RWPE2 (cell line): ENCODE measurements at places on chromosomes 1 and 21.

GRCh38 chr1:165080253-165080896 is 276.1 kb downstream of the LMX1A start:
- no peak overlapping the region for H3K4me3 ChIP-seq
- H3K27ac ChIP-seq, result no peak overlapping the region
- no peaks in the 10 kb centered on the region for H3K36me3 ChIP-seq

DNA sequence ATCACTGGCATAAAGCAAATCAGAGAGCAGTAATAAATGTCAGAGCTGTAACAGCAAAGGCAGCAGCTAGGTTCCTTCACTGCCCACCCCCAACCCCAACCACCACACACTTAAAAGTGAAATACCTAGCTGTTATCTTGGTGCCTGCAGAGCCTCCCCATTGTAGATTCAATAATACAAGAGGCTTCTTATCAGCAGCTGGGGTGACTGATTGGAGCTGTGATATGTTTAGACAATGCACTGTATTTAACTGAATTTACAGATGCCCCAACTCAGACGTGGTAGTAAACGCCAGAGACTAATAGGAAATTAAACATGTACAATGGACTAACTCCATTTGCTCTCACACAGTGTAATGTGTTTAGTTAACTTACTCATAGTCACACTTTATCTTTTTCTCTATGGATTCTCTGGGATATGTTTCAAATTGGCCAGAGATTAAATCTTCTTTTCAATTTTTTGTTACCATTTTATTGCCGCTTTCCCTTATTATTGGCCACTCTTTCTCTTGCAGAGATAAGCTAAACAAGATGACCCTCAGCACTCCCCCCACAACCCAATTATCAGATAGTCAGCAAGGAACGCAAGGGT is 117.1 kb downstream of the ESRRG start:
- no peaks in the 10 kb centered on the region for H3K27me3 ChIP-seq
- H3K27ac ChIP-seq, result no peak overlapping the region
- no peak for DNase-seq
- no peaks in the 10 kb centered on the region for H3K36me3 ChIP-seq
- no peaks in the 10 kb centered on the region for H3K4me1 ChIP-seq

- H3K4me3 ChIP-seq, result no peak overlapping the region
- peaks cover 23% of the 10 kb centered on the region for H3K4me1 ChIP-seq
- no peaks in the 10 kb centered on the region for H3K36me3 ChIP-seq
- no peaks in the 10 kb centered on the region for H3K27me3 ChIP-seq
These were observed 157.7 kb downstream of the TOMM20 start for GRCh38 chr1:234970731-234971476.

- no peaks in the 10 kb centered on the region for H3K36me3 ChIP-seq
- no peaks in the 10 kb centered on the region for H3K4me1 ChIP-seq
- H3K27me3 ChIP-seq, result no peaks in the 10 kb centered on the region
- DNase-seq, result no peak
- H3K4me3 ChIP-seq, result no peak overlapping the region
These were observed 126.7 kb upstream of the POU3F1 start for GRCh38 chr1:38173157-38173831.

DNA sequence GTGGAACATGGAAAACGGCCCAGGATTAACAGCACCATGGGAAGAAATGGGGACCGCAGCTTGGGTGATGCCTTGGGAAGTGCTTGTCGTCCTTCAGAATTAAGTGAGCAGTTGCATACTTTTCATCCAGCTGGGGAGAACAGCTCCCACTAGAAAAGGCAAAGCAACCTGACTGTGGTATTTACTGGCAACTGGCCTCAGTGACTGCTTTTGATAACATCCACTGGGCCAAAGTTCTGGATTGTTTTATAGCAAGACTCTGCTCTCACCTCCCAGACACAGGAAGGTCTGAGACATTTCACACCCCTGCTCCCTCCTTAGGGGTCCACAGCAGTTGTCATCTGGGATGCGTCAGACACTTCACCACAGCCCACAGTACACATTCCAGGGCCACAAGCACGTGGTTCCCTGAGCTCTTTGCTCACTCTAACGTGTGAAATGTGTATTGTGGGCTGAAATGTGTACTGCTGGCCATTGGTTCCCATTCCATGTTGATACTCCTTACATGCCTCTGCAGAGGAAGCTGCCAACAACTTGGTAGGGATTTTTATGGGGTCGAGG is 6.6 kb downstream of the PAPPA2 start:
- H3K27me3 ChIP-seq, result no peaks in the 10 kb centered on the region
- no peaks in the 10 kb centered on the region for H3K4me1 ChIP-seq
- H3K36me3 ChIP-seq, result no peaks in the 10 kb centered on the region
- no peak overlapping the region for H3K27ac ChIP-seq

DNA sequence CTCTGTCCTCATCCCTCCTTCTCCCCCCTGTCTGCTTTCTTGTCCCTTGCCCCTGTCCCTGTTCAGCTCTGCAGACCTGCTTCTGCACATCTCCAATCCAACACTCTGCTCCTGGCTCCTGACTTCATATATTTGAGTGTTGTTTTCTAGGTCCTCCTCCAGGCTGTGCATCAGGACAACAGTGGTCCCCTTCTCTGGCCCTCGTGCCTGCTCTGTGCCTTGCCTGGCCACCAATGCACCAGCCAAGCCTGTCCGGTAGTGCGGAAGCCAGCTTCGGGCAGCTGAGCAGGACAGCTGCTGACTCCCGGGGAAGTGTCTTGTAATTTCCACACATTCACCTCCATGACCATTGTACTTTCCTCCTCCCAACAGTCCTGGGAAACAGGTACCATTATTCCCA is 203.4 kb upstream of the RAB4A start:
- no peak overlapping the region for H3K4me3 ChIP-seq
- H3K27ac ChIP-seq, result no peak overlapping the region
- H3K4me1 ChIP-seq, result no peaks in the 10 kb centered on the region
- no peak for DNase-seq

GRCh38 chr1:166874464-166874863 is 1.6 kb downstream of the TADA1 start:
- H3K36me3 ChIP-seq, result no peaks in the 10 kb centered on the region
- no peak overlapping the region for H3K27ac ChIP-seq
- H3K4me3 ChIP-seq, result no peak overlapping the region
- H3K27me3 ChIP-seq, result no peaks in the 10 kb centered on the region
- DNase-seq, result no peak

DNA sequence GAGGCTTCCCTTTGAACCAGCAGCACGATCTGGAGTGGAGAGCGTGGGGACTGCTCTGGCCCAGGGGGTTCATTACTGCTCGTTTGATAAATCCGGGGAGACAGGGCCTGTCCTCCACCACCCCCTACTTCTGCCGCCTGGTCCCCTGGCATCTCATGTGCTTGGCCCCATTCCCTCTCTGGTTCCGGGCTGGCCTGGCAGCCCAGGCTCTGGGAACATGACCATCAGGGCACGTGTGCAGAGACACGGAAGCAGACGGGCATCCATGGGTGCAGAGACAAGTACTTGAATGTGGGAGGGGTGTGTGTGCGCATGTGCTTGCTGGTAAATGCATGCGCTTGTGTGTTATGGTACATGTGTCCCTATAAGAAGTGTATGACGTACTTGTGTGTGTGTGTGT is 75.5 kb downstream of the KIRREL1 start:
- H3K4me1 ChIP-seq, result no peaks in the 10 kb centered on the region
- no peaks in the 10 kb centered on the region for H3K27me3 ChIP-seq
- no peak for DNase-seq
- peaks cover 11% of the 10 kb centered on the region for H3K36me3 ChIP-seq
- no peak overlapping the region for H3K4me3 ChIP-seq
- no peak overlapping the region for H3K27ac ChIP-seq

- peaks cover 7% of the 10 kb centered on the region for H3K4me1 ChIP-seq
- no peak for DNase-seq
- no peak overlapping the region for H3K27ac ChIP-seq
These were observed 69.4 kb downstream of the PLPP3 start for GRCh38 chr1:56509713-56510641.

DNA sequence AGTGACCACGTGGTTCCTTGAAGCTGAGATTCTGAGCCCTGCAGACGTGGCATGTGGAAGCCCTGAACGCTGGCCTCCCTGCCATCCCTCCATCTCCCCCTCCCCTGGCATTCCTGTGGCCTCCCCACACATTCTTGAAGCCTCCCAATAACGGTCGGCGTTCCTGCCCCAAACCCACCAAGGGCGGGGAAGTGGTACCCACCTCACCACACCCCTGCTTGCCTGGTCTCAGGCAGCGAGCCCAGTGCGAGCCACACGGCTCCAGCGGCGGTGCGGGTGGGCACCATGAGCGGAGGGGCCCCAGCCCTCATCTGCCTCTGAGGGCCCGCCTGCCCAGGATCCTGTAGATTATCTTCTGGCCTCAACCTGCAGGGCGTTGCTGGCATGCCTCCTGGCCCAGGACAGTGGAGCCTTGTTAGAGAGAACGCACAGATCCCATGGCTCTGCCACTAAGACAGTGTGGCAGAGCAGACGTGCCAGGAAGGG is 20.6 kb upstream of the PRELP start:
- H3K27ac ChIP-seq, result no peak overlapping the region
- DNase-seq, result no peak
- H3K4me1 ChIP-seq, result no peaks in the 10 kb centered on the region
- H3K36me3 ChIP-seq, result no peaks in the 10 kb centered on the region
- H3K4me3 ChIP-seq, result no peak overlapping the region
- no peaks in the 10 kb centered on the region for H3K27me3 ChIP-seq

GRCh38 chr1:28031173-28031572 is 57.2 kb downstream of the EYA3 start:
- H3K4me3 ChIP-seq, result no peak overlapping the region
- no peaks in the 10 kb centered on the region for H3K4me1 ChIP-seq
- DNase-seq, result no peak
- no peak overlapping the region for H3K27ac ChIP-seq
- H3K36me3 ChIP-seq, result peaks cover 23% of the 10 kb centered on the region
- no peaks in the 10 kb centered on the region for H3K27me3 ChIP-seq

DNA sequence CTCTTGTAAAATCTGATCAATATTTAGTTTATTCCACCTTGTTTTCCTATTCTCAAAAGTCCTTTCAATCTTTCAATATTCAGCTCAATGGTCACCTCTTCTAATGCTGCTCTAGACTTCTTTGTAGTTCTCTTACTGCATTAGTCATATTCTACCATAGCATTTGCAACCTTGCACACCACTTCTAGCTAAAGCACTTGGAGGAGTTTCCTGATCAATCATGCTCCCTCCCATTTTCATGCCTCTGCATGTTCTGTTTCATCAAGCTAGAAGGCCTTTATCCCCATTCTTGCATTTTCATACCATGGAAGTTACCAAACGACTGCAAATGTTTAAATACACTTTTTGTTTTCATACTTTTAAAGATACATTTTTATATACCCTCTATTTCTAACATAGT is 72.1 kb downstream of the SLC5A9 start:
- no peaks in the 10 kb centered on the region for H3K27me3 ChIP-seq
- DNase-seq, result no peak
- no peak overlapping the region for H3K27ac ChIP-seq
- H3K4me1 ChIP-seq, result no peaks in the 10 kb centered on the region
- no peak overlapping the region for H3K4me3 ChIP-seq

GRCh38 chr1:198856601-198857000 is 217.8 kb downstream of the PTPRC start:
- no peaks in the 10 kb centered on the region for H3K4me1 ChIP-seq
- no peak overlapping the region for H3K27ac ChIP-seq
- H3K36me3 ChIP-seq, result peaks cover 16% of the 10 kb centered on the region
- no peak overlapping the region for H3K4me3 ChIP-seq
- no peak for DNase-seq
- no peaks in the 10 kb centered on the region for H3K27me3 ChIP-seq

DNA sequence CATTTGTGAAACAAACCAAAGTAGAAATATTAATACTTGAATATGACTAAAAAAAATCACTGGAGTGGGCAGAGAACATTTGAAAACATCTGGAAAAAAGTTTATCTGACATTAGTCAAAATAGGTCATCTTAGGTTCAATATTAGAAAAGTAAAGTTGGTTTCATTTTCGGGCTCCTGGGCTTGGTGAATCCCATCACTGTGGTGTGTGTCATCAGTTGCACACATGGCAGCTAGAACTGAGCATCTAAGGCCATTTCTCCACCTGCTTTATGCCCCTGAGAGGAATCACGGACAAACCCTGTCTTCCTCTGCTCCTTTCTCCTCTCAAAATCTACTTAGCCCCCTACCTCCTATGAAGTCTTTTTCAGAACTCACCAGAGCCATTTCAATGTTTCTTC is 5.4 kb downstream of the HSD11B1 start:
- H3K4me3 ChIP-seq, result no peak overlapping the region
- H3K4me1 ChIP-seq, result no peaks in the 10 kb centered on the region
- DNase-seq, result no peak
- no peaks in the 10 kb centered on the region for H3K27me3 ChIP-seq
- H3K36me3 ChIP-seq, result no peaks in the 10 kb centered on the region
- no peak overlapping the region for H3K27ac ChIP-seq

DNA sequence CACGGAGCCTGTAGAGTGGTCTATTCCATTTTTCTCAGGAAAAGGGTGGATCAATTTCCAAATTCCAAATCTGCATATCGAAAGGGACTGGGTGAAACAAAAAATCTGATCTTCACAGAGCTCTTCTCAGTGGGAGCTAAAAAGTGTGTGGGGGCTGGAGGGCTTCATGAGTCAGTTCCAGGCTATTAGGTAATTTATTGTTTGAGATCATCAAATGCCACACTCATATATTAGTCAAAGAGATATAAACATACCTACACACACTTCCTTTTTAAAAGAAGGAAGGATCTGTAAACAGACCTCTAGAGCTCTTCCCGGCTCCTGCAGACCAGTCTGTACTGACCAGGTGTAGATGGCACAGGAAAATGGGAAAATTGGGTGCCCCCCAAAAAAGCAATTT is 175.4 kb downstream of the ZBTB18 start:
- no peak for DNase-seq
- no peak overlapping the region for H3K27ac ChIP-seq
- peaks cover 7% of the 10 kb centered on the region for H3K4me1 ChIP-seq
- no peaks in the 10 kb centered on the region for H3K27me3 ChIP-seq

GRCh38 chr1:33429856-33430691 is 821 bp downstream of the PHC2 start:
- peak overlapping the region; percentile 90 for H3K4me3 ChIP-seq
- no peaks in the 10 kb centered on the region for H3K27me3 ChIP-seq
- H3K36me3 ChIP-seq, result peaks cover 7% of the 10 kb centered on the region; the same call in 1 of the 2 replicates
- H3K27ac ChIP-seq, result peak overlapping the region; percentile 93
- no peak for DNase-seq
- peaks cover 47% of the 10 kb centered on the region for H3K4me1 ChIP-seq

- DNase-seq, result no peak
- no peaks in the 10 kb centered on the region for H3K36me3 ChIP-seq
- no peak overlapping the region for H3K4me3 ChIP-seq
These were observed 145.1 kb downstream of the CSMD2 start for GRCh38 chr1:34019741-34020552.
